GM23338 (cell line): ENCODE measurements at places on chromosomes 16 and 17. TPM values are rescaled to one million over a fixed set of nuclear protein-coding genes. Genes with fewer than 3 reads are reported as not detected.

LDAF1 gene
- 33.8 TPM in 2 replicates for total RNA-seq

ENKD1 gene
- 10.2 and 11.6 TPM in 2 replicates for total RNA-seq

PRRT2 gene
- 8.9 and 13.3 TPM in 2 replicates for total RNA-seq

C17orf100 gene
- total RNA-seq, result 1.7 and 2.7 TPM in 2 replicates

CMTM2 gene
- total RNA-seq, result not detected in 2 replicates

CIITA gene
- 0.10 TPM in 1 of 2 replicates, not detected in the other for total RNA-seq

GAST gene
- not detected in 2 replicates for total RNA-seq

SLC6A4 gene
- total RNA-seq, result 0.12 and 0.14 TPM in 2 replicates

MFAP4 gene
- 2.6 and 7.7 TPM in 2 replicates for total RNA-seq
